ENCODE measurements at places on chromosomes 2 and 18.

GRCh38 chr2:175853616-175853890, 148.5 kb downstream of the LNPK start:
- no peak for DNase-seq

DNA sequence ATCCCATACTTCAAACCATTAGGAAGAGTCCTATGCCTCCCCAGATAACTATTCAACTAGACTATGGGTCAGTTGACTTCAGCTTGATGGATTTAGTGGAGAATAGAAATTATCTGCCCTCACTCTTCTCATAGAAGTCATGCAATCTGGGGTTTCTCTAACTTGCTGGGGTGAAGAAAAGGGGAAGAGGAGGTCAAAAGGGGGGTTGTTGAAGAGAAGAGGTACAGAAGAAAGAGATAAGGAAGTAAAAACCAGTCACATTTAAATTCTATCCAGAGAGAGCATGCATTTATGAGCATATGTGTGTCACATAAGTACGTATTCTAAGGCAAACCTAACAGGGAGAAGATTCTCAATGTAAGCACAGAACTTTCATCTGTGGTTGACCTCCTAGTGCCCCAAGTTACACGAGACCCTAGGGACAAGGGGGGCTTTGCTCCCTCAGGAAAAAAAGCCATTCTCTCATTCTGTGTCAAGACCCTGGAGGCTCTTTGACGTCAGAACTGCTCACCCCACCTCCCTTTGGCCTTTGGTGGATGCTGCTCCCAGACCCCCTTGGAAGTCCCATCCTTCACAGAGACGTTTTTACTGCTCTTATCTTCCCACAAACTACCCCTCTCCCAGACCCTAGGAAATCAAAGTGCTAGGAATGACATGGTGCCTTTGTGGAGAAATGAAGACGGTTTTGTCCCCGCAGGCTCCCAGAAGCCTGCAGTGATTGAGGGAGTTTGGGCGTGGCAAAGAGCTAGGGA, 236.8 kb upstream of the TNP1 start:
- DNase-seq, result no peak

GRCh38 chr18:77016936-77017335, 115.6 kb downstream of the MBP start:
- DNase-seq, result no peak

DNA sequence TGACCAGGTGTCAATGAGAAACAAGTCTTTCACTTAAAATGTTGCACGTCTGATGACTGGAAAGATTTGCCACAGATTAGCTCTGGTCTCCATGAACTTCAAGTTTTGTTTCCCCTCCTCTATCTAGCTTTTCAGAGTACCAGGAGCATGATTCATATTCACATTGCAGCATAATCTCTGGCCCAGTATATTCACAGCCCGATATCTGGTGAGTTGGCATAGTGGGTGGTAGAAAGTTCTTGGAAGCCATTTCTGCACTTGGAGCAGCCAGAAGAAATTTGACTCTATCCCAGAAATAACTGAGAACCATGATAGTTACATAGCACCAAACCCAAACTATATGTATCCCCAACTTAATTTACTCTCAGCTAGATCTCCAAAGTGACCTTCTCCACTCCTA, 503.9 kb downstream of the PID1 start:
- DNase-seq, result no peak

DNA sequence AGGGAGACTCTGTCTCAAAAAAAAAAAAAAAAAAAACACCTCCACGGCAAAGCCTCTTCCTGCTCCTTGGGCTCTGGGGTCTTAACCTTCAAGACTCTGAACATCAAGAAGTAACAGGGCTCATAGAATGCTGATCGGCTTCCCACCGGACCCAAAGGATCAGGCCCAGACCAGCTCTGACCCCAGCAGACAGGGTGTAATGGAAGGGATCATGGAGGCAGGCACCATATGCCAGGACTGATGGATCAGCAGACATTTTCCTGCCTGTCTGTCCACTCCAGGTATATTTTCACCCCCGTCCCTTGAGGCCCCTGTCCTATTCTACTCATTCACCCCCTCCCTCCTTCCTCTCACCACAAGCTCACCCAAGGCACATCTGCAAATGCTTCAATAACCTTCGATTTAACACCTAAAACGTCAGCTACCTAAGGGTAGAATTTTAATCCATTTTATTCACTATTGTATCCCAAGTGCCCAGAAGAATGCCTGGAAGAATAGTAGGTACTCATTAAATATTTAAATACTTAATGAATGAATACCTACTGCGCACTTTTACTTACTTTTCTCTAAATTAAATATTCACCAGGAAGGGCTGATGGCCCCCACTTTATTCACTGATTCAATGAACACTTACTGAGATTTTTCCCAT, 4.6 kb upstream of the SPEG start:
- no peak for DNase-seq

DNA sequence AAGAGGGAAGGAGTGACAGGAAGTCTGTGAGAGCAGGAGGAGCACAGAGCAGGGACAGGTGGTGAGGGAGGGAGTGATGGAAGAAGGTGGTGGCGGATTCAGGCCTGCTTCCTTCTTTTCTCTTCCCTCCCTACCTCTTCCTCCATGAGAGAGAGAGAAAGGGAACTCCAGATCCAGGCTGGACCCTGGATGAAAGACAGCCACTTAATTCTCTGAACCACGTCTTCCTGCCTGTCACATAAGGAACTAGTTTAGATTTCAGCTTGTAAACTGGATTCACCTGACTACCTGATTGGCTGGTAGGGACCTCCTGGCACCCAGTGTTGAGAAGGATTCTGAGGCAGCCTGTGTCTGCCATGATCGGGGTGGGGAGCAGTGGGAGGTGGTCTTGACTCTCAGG, 48.9 kb downstream of the PAX8 start:
- DNase-seq, result no peak

DNA sequence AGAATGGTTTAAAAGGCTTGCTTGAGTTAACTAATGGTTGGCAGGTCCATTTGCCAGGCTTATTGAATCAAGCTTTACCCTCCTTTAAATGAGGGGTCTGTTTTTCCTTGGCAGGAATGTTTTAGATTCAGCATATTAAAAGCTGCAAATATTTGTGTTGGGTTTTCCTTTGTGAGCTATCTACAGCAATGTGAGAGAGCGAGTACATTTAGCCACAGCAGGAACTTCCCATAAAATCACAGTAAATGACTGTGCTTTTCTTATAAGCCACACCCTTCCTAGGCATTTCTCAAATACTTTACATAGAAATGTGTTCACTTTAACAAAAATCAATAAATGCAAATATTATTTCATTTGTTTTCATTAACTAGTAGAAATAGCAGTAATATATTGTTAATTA, 23.9 kb downstream of the CALCRL start:
- no peak for DNase-seq

- DNase-seq, result no peak
Observed at GRCh38 chr18:58349650-58350049, 279.2 kb downstream of the ALPK2 start.

DNA sequence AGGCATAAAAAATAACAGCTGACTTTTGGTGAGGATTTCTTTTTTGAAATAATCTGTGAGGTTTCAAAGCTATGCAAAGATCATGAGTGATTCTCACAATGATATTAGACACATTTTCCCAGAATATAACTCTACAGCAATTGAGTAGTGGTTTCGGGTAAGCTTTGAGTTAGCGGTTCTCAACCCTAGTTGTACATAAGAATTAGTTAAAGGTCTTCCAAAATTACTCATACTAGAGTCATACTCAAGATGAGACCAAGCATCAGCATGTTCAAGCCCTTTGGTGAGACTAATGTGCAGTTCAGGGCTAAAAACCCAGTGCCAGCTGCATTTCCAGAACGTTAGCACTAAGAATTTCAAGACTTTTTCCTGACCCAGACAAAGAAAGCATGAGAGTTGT, 31.1 kb downstream of the DSG4 start:
- DNase-seq, result no peak

DNA sequence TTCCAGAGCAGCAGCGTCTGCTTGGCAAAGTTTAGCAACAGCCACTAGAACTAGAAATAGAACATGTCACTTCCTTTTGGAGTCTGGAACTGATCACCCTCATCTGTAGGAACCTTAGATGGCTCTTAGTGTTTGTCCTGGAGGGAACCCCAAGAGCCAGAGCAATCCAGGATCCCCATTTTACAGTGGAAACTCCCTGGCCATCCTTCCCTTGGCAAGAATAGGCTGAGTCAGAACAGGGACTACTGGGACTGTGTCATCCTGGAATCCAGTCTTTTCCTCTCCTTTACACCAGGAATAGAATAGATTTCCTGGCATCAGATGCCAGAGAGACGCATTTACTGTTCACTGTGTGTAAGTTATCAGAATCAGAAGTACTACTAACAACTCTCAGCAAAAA, 33.2 kb upstream of the GRHL1 start:
- no peak for DNase-seq

GRCh38 chr2:75415111-75415626, 145.6 kb downstream of the EVA1A start:
- DNase-seq, result no peak

GRCh38 chr2:88601286-88601685, 26.0 kb downstream of the EIF2AK3 start:
- DNase-seq, result no peak

- DNase-seq, result no peak
Observed at GRCh38 chr2:22842205-22842869, 542.6 kb upstream of the KLHL29 start.

GRCh38 chr2:230473378-230473777, 57.4 kb downstream of the SP100 start:
- DNase-seq, result no peak

DNA sequence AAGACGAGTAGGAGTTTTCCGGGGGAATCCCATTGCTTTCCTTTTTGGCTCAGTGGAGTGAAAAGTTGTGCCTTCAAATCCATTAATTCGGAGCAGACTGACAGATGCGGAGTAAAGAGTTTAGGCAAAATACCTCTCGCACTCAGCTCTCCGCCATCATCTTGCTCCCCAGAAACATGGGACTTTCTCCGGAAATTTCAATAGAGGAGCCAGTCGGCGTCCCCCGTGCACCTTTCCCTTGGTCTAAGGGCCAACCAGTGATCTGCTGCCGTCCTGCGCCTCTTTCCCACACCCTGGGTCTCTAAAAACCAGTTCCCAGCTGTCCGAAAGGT, 318 bp downstream of the TYW5 start:
- DNase-seq, result no peak

DNA sequence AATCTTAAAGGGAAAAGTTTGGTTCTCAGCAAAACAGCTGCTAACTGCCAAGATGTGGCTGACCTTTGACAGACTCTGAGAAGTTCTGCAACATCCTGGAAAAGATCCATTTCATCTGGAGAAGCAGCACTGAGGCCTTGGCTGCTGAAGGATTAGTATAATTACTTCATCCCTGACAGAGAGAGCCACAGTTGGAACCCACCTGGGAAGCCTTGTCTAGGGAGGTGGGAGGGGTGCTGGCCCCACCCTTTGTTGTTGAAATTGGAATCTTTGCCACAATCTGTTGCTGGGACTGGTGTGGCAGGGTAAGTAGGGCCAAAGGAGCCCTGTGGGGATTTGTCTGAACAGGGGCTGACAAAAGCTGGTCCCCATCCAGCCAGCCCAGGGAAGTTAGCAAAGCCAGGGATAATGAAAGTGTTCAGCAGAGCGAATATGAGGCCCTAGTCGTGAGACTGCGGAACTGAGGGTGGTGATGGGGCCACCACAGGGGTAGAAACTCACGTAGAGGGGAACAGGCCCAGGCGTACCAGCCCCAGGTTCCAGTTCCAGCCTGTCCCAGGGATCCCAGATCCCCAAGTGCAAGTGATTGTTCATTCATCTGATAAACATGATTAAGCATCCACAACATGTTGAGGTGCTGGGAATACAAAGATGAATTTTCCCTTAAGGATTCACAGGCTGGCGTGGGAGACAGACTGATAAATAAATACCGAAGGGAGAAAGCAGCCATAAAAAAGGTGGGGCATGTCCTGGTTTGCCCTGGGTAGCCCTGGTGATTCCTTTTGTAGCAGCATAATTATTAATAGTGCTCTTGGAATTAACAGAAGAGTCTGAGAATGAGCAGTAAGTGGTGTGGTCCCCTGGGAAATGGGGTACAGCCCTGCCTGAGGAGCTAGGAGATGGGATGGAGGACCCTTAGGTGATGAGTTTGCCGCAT, 60.0 kb downstream of the MYO1B start:
- peak; percentile 54 for DNase-seq

- DNase-seq, result no peak
Observed at GRCh38 chr2:71006323-71006722, 11.7 kb upstream of the TEX261 start.

- no peak for DNase-seq
Observed at GRCh38 chr18:46099463-46099862, 1.4 kb upstream of the ATP5F1A start.

DNA sequence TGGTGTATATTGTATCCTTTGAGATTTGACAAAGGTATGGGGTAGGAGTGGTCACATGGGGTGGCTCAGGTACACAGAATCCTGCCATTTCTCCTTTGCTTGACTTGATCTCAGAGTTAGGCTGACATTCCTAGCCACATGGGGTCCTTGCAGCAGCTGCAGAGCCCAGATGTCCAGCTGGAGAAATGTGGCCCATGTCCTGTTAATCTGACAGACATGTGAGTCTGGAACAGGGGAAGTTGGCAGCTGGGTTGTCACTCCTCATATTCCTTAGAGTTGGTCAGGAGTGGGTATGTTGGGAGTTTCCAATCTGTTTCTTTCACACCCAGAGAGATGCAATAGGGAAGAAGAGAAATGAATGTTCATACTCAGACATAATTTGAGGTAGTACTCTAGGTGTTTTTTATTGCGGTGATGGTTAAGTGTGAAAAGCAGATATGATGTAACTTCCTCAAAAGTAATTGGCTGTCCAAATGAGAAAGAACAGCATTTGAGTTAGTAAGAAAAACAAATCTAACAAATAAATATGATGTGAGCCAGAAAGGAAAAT, 402.6 kb upstream of the MEIS1 start:
- no peak for DNase-seq

- DNase-seq, result no peak
Observed at GRCh38 chr18:57930476-57930875, 113.5 kb upstream of the NEDD4L start.

- DNase-seq, result peak; percentile 29
Observed at GRCh38 chr18:62183578-62184195, 3.2 kb downstream of the PIGN start.

DNA sequence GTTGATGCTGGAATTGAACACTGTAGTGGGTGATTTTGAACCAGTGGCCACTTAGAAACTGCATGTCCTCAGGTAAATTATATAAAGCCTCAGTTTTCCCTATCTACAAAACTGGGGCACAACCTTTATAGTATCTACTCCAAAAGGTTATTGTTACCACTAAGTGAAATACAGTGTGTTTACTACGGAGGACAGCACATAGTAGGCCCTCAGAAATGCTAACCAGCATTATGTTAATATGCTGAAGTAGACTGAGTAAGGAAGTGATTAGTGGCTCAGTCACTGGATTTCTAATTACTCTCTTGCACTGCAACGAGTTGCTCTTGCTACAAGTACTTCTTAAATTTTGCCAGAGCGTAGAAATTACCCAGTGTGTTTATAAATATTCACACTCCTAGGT, 139.5 kb downstream of the HAUS1 start:
- DNase-seq, result no peak
